ENCODE measurements at places on chromosomes 3 and 15.

DNA sequence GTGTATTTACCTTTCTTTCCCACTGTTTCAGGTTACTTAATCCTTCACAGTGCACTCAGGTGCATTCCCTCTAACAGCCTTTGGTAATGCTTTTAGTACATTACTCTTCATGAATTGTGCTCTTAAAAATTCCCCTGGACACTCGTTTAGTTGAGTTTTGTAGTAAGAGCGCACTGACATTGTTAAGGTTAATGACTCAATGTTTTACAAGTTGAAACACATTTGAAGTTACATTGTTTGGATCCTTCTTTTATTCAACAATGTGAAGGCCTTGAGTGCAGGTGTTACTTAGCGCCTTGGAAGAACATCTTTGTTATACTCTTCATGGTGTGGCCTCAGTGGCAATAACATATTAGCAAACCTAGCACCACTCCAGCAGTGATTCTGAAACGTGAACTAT lies 739.6 kb downstream of the NAALADL2 start:
- DNase-seq = no peak

GRCh38 chr15:38878926-38879325 lies 314.3 kb upstream of the RASGRP1 start:
- no peak for DNase-seq

GRCh38 chr3:140365872-140366697 lies 311.8 kb upstream of the TRIM42 start:
- no peak for DNase-seq

DNA sequence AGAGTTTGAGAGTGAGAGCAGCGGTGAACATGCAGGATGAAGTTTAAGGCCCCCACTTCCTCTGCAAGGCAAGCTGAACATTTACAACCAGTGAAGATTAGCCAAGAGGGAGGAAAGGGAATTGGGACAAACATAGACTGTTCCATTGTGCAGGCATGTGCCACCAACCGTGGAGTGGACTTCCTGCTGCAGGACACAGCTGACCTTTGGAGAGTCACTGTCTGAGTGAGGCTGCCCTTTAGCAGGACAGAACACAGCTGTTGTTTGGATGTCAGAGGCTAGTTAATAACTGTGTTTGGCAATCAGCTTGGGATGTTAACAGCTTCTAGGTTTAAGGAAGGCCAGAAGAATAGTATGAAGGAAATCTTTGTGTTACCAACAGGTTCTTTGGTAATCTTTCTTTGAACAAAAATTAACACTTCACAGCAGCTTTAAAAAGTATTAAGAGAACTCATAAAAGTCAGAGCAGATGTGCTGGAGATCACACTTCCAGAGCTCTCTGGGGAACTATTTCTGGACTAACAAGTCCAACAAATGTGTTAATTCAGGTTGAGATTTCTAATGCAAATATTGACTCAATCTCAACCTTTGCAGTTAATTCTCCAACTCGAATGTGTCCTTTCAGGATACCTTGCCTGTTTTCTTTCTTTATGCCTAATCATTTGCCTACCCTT lies 31.4 kb downstream of the CTDSPL start:
- DNase-seq = no peak

DNA sequence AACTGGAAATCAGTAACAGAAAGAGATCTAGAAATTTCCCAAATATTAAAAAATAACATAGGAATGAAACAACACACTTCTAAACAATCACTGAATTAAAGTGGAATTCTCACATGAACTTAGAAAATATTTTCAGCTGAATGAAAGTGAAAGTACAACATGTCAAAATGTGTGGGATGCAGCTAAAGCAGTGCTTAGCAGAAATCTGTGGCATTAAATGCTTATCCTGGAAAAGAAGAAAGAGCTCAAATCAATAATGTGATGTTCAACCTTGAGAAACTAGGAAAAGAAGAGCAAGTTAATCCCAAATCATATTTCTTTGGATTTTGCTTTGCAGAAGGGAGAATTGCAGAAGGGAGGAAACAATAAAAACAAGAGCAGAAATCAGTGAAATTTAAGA lies 98.2 kb upstream of the NR2E3 start:
- DNase-seq = no peak

- no peak for DNase-seq
Measured at GRCh38 chr3:112639455-112640225, 1.3 kb downstream of the CCDC80 start.

DNA sequence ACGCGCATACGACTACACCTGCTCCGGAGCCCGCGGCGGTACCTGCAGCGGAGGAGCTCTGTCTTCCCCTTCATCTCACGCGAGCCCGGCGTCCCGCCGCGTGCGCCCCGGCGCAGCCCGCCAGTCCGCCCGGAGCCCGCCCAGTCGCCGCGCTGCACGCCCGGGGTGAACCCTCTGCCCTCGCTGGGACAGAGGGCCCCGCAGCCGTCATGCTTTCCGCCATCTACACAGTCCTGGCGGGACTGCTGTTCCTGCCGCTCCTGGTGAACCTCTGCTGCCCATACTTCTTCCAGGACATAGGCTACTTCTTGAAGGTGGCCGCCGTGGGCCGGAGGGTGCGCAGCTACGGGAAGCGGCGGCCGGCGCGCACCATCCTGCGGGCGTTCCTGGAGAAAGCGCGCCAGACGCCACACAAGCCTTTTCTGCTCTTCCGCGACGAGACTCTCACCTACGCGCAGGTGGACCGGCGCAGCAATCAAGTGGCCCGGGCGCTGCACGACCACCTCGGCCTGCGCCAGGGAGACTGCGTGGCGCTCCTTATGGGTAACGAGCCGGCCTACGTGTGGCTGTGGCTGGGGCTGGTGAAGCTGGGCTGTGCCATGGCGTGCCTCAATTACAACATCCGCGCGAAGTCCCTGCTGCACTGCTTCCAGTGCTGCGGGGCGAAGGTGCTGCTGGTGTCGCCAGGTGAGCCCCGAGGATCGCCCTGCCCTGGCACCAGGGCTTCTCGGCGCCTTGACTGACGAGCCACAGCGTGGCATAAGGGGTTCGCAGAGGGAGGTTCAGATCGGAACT lies 420 bp downstream of the SLC27A2 start:
- peak; percentile 33 for DNase-seq

DNA sequence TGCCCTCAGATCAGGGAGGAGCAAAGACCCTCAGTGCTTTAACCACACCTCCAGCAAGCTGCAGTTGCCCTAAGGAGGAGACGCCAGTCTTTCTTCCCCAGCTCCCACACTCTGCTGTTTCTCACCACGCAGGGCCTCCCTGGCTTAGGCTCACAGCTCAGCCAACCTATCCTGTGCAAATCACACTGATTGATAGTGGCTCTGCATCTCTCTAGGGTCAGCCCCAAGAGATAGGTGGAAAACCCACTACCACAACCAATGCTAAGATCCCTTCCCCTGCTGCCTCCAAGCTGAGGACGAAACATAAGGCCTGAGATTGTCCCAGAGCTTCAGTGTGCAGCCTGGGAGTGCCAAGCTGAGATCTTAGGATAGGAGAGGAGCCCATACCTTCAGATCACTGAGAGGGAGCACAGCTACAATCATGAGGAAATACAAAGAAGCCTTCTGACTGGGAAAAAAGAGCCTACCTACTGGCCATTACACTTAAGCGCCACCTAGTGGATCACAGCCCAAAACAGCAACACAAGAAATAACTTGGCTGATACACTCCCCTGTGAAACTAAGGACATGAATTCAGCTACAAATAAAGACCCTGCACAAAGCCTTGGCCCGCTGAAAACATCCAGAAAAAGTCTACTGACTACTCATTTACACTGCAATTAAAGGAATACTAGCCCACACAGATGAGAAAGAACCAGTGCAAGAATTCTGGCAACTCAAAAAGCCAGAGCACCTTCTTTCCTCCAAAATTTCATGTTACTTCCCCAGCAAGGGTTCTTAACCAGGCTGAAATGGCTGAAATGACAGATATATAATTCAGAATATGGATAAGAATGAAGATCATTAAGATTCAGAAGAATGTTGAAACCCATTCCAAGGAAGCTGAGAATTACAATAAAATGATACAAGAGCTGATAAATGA lies 271.5 kb upstream of the DCBLD2 start:
- no peak for DNase-seq

DNA sequence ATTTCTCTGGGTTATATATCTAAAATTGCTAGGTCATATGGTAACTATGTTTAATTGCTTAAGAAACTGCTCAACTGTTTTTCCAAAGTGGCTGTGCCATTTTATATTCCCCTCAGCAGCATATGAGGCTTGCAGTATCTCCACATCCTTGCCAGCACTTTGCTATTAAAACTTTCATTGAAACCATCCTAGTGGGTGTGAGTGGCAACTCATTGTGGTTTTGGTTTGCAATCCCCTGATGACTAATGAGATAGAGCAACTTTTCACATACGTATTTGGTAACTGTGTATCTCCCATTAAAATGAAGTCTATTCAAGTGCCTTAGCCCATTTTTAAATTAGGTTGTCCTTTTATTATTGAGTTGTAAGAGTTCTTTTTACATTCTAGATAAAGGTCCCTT lies 17.3 kb downstream of the KPNA1 start:
- DNase-seq = peak; percentile 20

Data from CD4-positive, alpha-beta memory T cell (primary cell).